ENCODE measurements at places on chromosomes 16 and 17.
A peak's percentile ranks its signal among the peaks of the same experiment; 100 is the strongest.

DNA sequence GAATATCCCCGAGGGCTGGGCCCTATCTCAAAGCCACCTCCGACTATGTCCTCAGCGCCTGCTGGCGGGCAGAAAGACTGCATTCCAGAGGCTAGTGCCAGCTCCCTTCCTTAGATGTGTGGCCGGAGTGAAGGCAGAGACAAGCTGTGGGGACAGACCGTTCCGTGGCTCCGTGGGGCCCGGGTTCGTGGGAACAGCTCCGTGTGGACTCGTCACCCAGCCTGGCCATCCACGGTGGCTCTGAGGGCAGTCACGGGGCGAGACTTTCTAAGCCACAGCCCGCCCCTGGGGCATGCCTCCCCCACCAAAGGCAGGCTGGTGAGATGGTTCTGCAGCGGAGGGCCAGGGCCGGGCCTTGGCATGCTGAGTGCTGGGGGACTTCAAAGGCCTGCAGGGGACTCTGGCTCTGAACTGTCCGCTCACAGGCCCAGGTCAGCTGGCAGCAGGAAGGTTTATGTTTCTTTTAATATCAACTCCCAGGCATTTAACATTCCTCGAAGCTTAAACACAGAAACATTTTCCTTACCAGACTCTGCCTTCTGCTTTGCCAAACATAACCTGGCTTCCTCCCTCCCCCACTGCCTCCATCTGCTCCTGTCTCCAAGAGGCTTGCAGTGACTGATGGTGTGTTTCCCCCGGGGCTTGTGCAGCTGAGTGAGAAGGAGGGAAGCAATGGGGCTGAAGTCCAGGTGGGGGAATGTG, 50.4 kb downstream of the TIMM22 start:
- no peak for DNase-seq

GRCh38 chr16:7150230-7150629, 182.4 kb upstream of the RBFOX1 start:
- DNase-seq: no peak

GRCh38 chr17:48908853-48909394, 717 bp downstream of the UBE2Z start:
- peak; percentile 82 for DNase-seq

DNA sequence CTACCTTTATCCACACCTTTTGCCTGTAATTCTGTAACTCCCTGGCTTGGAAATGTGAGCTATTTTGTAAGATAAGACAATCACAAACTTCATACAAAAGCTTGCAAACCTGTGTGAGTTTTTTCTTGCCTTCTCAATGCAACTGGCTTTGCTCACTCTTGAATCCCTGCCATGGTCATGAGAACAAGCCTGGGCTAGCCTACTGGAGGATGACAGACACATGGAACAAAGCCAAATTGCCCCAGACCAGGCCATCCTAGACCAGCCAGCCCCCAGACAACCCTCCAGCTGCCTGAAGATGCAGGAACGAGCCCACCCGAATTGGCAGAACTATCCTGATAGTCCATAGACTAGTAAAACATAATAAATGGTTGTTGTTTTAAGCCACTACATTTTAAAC, 466.6 kb upstream of the ERCC4 start:
- no peak for DNase-seq

- no peak for DNase-seq
Measured at GRCh38 chr16:3606441-3606840, 5.0 kb downstream of the SLX4 start.

- no peak for DNase-seq
Measured at GRCh38 chr17:9368631-9369030, 207.0 kb downstream of the STX8 start.

Measured in RPMI7951 (cell line).